Inflammatory macrophage (primary cell): ENCODE measurements at places on chromosomes 11 and 22.

DNA sequence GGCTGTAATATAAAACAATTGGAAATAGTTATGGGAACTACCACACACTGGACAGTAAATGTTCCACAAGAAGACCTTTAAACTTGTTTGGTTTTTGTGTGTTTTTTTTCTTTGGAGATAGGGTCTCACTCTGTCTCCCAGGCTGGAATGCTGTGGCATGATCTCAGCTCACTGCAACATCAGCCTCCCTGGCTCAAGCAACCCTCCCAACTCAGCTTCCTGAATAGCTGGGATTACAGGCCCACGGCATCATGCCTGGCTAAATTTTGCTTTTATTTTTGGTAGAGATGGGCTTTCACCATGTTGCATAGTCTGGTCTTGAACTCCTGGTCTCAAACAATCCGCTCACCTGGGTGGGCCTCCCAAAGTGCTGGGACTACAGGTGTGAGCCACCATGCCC lies 121.0 kb downstream of the MPPED2 start:
- DNase-seq = no peak

DNA sequence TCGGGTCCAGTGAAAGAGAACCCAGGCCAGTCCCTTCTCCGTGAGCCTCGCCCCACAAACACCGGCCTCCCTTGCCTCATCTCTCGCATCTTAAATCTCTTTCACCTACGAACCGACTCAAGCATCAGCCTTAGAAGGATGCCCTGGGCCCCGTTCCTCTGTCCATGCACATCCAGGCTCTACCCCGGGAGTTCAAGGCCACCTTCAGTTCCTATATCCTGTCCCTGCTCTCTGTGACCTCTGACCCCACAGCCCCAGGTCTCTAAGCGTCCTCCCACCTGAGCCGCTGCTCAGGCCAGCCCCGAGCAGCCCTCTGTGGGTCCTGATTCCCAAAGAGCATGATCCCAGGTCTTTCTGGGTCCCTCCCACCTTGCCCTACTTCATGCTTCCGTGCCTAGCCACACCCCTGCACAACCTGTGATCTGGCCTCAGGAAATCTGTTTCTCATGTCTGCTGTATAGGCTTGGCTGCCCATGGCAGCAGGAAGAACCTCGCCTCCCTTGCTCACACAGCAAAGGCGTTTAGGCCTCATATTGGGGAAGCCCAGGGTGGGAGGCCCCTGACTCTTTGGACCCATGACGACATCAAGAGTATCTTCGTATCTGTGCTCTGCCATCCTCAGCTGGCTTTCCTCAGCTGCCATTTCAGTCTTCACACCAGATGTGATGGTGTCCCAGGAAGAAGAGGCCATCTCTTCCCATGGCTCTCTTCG lies 77.5 kb upstream of the SEPTIN5 start:
- DNase-seq = no peak

GRCh38 chr11:119918347-119918746 lies 189.3 kb upstream of the NECTIN1 start:
- no peak for DNase-seq

DNA sequence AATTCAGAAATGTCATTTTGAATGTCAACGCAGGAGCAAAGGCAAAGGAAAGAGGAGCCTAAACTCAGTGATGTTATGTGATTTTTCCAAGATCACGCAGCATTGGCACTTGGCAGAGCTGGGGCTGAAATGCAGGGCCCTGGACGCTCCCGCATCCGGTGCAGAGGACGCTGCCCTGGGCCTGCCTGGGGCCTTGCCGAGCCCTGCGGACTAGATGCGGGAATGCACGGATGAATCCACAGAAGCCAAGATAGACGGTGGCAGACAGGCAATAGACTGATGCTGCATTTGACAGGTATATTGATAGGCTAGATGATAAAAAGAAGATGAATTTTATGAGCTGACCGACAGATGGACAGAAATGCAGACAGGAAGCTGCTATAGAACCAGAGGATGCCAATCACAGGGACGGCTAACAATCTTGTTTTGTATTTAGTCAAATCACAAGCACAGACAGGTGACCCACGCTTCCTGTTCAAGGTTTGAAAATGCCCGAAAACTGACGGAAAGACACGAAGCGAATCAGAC lies 696 bp upstream of the MARK2 start:
- DNase-seq = no peak

GRCh38 chr11:29447821-29448220 lies 569.0 kb downstream of the KCNA4 start:
- DNase-seq = no peak

GRCh38 chr11:130475426-130476053 lies 27.1 kb downstream of the ADAMTS15 start:
- no peak for DNase-seq

GRCh38 chr11:111429066-111429506 lies 50.0 kb upstream of the POU2AF1 start:
- DNase-seq = peak; percentile 67

DNA sequence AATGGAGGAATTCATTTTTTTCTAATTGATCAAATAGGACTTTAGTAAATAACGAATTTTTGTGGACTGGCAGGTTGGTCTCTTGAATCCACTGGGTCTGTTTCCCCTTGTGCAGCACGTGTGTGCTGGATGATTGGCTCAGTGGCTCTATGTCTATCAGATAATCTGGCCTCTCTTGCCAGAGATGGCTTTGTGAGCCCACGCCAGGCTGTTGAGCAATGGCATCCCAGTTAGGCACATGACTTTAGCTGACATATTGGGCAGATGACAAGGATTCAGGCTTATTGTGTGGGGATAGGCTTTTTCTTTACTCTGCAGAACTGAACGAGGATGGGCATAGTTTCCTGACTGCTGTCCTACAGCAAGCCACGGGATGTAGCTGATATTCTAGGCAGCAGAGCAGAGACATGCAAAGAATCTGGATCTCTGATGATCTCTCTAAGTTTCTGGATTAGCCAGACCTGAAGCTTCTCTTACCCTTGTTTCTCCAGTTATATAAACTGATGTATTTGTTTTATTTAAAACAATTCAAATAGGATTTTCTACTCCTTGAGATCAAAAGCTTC lies 144.9 kb downstream of the ARHGAP42 start:
- no peak for DNase-seq

DNA sequence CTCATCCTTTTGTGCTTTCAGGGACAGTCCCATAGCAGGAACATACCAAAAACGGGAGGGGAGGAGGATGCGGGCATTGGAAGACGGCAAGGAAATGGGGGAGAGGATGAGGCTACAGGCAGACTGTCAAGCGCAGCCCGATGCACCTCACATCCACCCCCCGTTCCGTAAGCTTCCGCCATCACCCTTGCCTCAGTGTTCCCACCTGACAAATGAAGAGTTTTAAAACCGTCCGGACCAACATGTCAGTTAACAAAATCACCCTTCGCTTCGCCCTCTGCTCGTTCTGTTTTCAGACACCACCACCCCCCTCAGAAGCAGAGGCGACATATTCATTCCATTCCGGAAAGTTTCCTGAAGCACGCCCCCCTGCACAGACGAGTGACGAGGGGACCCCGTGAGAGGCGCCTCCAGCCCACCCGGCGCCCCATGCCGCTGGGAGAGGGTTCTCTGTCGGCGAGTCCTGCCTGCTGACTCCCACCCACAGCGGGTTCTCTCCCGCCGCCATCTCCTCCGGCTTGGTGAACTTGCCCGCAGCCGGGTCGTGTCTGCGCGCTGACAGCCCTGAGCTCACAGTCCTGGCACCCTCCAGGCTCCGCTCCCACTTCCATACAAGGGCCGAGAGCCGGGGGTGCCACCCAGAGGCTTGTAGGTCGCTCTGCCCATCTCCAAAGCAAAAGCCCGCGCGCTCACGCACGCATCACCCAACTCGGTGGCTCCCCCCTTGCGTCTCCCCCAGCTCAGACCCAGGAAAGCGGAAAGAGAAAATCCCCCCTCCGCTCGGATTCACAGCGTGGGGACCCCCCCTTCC lies 1.5 kb downstream of the IGSF9B start:
- DNase-seq = no peak

- no peak for DNase-seq
Measured at GRCh38 chr11:72771507-72771906, 19.3 kb upstream of the ARAP1 start.

DNA sequence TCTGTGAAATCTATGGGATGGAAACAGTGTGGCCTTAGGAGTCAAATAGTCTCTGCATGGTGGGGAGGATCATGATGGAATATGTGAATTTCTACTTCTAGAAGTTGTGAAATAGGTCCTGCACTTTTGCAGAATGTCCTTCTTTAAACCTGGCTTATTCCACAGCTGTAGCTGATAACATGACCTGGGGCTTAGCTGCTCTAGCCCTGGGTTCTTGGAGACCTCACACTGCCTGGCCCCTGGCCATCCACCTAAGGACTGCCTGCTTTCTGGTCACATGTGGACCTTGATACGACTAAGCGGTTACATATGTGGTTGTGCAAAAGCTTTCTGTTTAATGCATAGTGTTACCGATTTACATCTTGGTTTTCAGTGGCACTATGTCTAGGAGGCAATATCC lies 88.2 kb downstream of the SWAP70 start:
- no peak for DNase-seq

DNA sequence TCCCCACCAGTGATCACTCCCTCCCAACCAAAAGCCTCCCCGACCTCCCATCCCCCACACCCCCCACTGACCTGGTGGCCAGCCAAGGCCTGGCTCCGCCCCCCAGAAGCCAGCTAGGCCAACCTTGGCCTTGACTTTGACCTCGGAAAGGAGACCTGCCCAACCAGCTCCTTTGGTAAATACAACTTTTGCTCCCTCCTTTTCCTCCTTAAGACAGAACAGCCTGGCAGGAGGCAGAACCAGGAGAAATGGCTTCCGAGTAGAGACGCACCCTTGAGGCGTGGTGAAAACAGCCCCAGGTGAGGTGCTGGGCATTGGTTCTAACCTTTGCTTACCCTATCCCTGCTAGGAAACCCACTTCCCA lies 27.0 kb downstream of the PLEKHA7 start:
- DNase-seq = no peak

- DNase-seq = peak; percentile 70
Measured at GRCh38 chr11:13238879-13239514, 38.6 kb upstream of the BMAL1 start.

DNA sequence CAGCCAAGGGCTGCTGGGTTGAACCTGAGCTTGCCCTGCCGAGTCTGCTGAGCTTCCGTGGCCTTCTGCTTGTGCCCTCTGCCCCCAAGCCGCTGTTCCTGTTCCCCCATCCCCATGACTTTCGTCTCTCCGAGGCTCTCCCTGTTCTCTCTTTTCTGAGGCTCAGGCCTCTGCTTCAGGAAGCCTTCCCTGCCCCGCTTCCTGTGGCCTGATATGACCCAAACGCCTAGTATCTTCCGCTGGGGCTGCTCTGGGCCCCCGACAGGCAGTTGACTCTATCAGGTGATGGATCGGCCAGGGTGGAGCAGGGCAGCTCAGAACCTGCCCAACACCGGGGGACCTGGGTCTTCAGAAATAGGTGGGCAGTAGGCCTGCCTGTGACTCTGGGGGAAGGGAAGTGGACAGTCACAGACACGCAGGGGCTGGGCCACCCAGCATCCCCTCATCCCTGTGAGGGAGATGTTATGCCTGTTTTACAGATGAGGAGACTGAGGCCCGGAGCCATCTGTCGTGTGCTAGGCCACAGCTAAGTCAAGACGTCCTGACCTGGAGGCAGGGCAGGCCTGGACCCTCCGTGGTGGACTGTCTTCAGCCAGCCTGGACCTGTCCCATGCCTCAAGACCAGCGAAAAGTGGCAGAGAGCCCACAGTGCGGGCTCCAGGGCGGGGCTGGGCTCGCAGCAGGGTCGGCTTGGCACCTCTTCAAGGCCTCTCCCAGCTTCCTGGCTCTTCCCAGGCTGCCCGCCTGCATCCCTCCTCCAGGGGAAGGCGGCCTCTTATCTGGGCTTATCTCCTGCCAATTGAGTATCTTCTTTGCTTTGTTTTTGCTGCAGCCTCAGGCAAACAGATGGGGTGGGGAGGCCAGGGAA lies 16.2 kb downstream of the BAD start:
- DNase-seq = peak; percentile 59

DNA sequence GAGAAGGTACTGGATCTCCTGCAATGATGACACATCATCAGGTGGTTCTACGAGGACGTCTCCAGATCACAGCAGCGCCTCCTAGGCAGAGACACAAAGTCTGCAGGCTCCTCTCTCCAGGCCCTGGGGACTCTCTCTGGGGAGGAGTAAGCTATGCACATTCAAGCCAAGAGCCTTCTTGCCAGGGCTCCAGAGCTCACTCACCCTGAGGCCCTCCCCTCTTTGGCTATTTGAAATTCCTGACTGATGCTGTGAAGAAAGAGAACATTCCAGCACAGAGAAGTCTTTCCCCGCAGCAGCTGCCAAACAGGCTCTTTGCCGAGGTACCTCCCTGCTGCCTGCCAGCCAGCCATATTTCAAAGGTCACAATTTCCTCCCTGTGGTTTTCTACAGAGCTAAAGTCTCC lies 204.9 kb downstream of the CSNK2A3 start:
- no peak for DNase-seq

DNA sequence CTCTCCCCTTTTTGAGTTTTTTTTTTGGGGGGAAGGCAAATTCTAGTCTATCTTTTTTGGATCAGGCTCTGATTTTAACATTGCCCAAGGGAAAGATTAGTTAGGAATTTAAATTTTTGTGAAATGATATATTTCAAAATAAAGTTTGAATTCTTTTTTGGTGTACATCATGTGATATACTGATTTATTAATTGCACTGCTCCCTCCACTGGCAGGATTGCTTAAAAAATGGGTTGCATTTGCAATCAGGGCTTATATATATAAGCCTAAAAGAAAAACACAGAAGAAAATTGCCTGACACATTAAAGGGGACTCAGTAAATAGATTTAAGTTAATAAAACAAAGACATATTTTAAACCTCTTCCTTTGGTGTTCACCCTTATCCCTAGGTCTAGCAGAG lies 1.2 kb downstream of the DYNC2H1 start:
- DNase-seq = no peak

DNA sequence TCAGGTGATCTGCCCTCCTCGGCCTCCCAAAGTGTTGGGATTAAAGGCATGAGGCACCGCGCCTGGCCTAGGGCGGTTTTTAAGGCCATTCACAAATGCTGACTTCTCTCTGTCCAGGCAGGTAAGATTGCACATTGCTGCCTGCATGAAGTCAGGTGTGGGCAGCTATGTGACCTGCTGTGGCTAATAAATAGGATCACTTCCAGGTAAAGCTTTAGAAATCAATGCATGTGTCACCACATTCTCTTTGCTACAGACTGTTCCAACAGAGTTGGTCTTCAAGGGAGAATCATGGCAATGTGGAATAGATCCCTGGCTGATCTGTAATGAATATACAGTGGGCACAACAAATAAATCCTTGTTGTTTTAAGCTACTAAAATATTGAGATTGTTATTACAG lies 260.3 kb upstream of the PITPNB start:
- no peak for DNase-seq

DNA sequence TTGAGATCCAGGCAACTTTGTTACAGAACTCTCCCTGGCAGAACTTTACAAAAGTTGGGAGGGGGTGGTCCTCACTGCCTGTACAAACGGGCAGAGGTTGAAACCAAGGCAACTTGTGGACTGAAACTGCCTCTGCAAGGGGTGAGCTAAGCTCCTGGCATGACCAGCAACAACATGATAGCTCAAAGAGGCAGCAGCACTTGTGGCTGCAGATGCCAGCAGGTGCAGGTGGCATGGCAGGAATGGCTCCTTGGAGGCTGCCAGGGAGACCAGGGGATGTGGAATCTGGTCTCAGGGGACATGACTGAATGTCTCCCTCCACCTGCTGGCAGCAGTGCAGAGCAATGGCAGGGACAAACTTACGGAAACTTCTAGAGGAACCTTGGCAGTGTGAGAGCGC lies 38.8 kb upstream of the PHF21A start:
- no peak for DNase-seq

GRCh38 chr22:44336962-44337677 lies 24.4 kb upstream of the SHISAL1 start:
- no peak for DNase-seq

GRCh38 chr11:44849922-44850321 lies 100.8 kb downstream of the TP53I11 start:
- no peak for DNase-seq

GRCh38 chr22:37979782-37980181 lies 4.6 kb downstream of the SOX10 start:
- DNase-seq = no peak
